ENCODE measurements at places on chromosomes 4 and X. TPM values are rescaled to one million over a fixed set of nuclear protein-coding genes. Genes with fewer than 3 reads are reported as not detected.

DNA sequence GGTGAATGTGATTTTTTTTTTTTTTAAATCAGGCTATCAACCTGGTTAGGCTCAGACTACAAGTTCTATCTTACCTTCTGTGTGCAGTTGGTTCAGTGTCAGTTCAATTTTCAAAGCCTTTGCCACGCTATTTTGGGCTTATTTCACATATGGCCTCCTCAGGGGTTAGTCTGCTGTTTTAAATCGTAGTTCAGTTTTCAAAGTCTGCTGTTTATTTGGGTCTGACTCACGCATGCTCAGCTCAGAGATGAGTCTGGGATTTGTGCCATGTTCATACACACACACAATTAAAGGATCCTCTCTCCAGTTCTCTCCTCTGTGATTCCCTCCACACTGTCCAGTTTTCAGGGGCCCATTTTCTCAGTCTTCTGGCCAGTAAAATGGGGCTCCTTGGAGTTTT lies 32.3 kb upstream of the ZFX start:
- peak; percentile 77 for DNase-seq

- DNase-seq = no peak
Observed at GRCh38 chr4:2754848-2755819, 1.0 kb downstream of the TNIP2 start.

DNA sequence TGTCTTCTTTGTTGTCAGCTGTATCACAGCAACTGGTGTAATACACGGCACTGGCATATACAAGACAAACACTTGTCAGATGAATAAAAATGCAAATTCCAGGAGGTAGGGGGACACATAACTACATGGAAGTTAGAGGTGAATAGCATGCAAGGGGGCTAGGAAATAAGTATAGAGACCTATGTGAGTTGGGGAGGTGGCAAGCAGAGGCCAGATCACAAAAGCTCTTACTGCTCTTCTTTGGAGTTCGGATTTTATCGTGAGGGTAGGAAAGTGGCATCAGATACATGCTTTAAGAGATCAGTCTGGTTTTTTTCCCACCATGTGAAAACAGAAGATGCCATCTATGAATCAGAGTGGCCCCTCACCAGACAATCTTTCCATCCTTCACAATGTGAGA lies 2.8 kb upstream of the SRP72 start:
- DNase-seq = no peak

DNA sequence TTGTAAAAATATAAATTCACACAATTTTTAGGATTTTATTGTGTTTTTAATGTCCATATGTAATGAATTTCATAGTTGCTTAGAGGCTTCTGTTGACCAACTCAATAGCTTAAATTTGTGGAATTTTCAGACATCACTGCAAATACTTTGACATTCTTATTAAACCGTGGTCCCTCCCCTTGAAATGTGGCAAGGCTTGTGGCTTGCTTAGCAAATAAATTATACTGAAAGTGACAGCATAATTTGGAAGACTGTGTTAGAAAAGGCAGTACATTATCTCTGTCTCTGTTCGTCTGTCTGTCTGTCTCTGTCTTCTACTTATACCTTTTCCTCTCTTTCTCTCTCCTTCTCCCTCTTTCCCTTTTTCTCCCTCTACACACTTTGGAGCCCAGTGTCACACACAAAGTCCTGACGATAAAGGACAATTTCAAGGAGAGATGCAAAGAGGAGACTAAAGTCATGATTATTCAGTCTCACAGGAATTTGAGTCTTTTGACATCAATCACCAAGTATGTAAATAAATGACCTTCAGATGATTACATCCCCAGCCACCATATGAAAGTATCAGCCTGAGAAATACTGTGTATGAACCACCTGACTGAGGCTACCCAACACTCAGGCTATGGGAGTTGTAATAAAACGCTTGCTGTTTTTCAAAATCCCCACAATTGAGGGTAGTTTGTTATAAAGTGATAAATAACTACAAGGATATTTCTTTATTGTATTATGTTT lies 21.0 kb upstream of the UGT2B7 start:
- DNase-seq = no peak

- no peak for DNase-seq
Observed at GRCh38 chrX:86237482-86237881, 89.2 kb downstream of the DACH2 start.

GRCh38 chr4:54004463-54004862 lies 59.9 kb downstream of the CHIC2 start:
- no peak for DNase-seq

- no peak for DNase-seq
Observed at GRCh38 chr4:53619431-53619830, 28.1 kb upstream of the LNX1 start.

- no peak for DNase-seq
Observed at GRCh38 chrX:1531096-1531890, 5.7 kb downstream of the P2RY8 start.

DNA sequence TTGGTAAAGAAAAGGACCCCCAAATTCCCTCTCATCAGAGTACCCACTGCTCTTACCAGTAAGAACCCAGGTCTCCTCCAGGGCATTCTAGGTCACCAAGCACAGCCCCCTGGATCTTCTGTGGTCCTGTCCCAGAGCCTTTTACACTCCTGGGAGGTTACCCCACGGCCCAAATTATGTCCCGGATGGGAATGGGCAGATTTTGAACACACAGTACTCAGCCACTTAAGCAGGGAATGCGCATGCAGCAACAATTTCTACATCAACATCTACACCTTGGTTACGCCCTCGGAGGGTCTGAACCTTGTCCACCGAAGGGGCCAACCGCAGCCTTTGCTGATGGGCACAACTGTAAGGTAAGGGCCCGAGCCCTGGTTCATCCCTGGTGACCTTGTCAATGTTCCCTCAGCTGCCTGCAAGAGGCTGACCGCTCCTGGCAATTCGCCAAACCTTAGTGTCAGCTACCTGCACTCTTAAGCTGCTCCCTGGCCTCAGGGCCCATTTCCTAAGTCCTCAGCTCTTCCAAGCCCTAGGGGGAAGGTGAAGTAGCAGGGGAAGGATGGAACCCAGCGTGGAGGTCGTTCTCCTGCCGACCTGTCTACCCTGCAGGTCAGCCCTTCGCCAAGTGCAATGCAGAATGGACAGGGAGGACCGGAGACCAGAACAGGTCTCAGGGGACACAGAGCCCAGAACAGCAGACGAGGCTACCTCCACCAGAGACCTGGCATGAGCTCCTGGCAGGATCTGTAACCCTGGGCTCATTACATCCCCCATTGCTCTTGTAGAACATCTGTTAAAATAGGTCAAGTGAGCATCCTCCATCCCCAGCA lies 5.9 kb downstream of the TIMP1 start:
- DNase-seq = no peak

GRCh38 chrX:30568136-30568535 lies 9.4 kb downstream of the TASL start:
- peak; percentile 57 for DNase-seq

DNA sequence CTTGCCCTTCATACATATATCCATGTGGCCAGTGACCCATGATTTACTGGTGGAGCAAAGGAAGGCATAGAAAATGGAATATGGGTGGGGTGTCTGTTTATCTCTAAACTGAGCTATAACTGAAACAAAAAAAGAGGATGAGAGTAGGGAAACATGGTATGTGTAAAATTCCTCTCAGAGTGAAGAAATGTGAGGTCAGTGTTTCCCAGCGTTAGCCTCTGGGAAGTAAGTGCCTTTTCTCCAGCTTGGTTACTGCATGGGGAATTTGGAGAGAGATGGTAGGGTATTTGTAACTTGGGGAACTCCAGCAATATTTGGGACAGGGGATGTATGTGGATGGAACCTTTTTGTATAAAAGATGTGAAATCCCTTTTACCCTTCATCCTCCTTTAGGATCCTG lies 89.4 kb downstream of the AFF1 start:
- DNase-seq = no peak

- DNase-seq = no peak
Observed at GRCh38 chr4:4990329-4990728, 28.9 kb downstream of the CYTL1 start.

DNA sequence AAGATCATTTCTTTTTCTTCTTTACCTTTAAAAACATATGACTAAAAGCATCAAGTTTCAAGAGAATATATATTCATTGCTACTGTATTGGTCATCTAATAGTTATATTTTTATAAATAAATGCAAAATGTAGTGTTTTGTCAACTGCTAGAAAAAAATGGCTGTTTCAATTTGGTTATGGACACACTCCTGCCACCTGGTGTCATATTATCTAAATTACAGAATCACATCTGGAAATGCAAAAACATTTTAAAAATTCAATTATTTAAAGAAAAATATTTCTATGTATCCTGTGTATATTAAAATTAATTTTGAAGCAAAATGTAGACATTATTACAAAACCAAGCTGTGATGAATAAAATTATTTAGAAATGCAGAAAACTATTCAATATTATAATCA lies 329.4 kb upstream of the PCDH18 start:
- peak; percentile 1 for DNase-seq

- peak; percentile 94 for DNase-seq
Observed at GRCh38 chr4:176789955-176790354, 2.8 kb downstream of the VEGFC start.

DNA sequence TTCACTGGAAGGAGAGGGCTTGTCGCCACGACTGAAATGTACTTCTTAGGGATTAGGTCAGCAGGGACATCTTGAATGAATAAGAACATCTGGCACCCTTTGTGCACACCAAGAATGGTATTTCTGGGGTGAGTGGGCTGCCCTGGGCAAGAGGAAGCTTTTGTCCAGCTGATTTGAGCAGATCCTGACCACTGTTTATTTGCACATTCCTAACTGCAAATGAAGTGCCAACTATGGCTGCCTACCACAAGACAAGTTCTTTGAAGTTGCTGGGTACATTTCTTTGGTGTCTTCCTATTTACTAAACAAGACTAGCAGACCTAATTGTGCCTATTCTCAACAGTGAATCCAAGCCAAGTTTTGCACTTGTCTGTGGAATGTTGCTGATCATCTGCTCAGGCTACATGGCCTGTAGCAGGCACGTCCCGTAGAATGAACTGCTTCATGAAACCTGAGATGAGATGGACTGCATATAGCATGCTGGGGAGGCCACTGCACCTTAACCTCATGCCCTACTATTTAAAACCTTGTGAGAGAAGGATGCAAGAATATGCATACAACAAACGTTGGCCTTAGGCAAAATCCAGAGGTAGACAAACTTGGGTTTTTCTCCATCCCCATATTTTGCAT lies 45.0 kb downstream of the PIR start:
- DNase-seq = peak; percentile 84

DNA sequence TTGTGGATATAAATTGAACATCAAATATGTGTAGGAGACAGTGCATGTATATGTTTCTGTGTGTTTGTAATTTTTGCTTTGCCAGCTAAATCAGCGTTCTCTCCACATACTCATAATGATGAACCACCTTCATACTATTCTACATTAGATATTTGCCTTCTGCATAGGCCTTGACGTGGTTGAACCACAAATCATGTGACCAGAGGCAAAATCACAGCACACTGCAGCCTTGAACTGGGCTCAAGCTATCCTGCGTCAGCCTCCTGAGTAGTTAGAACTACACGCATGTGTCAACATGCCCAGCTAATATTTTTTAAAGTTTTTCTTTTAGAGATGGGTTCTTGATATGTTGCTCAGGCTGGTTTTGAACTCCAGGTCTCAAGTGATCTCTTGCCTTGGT lies 9.5 kb downstream of the UBQLN2 start:
- DNase-seq = no peak

GRCh38 chr4:45327544-45327943 lies 601.2 kb upstream of the GNPDA2 start:
- no peak for DNase-seq

- DNase-seq = peak; percentile 4
Observed at GRCh38 chrX:109199726-109200125, 282.2 kb downstream of the GUCY2F start.

GRCh38 chr4:73213916-73214653 lies 44.5 kb downstream of the ANKRD17 start:
- DNase-seq = no peak

GRCh38 chr4:113635739-113636437 lies 125.7 kb downstream of the CAMK2D start:
- DNase-seq = peak; percentile 14

GRCh38 chr4:37393889-37394288 lies 149.3 kb downstream of the NWD2 start:
- no peak for DNase-seq

DNA sequence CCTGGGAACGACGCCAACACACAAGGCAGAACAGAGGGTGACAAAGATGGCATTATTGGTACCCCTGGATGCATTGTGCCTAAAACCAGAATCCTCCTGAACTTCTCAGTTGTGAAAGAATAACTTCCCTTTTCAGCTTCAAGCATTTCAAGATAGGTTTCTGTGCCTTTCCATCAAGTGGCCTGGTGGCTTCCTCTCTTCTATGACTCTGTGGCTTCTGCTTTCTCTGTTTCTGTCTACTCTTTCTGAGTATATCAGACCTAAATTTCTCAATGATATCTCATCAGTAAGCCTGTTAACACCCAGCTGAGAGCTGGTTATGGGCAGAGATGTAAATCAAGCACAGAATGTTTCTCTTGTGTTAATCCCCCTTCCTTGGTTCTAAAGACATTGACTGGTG lies 21.4 kb upstream of the FAM9B start:
- DNase-seq = no peak

- DNase-seq = no peak
Observed at GRCh38 chrX:12974305-12974795, 560 bp upstream of the TMSB4X start.

GRCh38 chrX:72130762-72131250 lies 909 bp downstream of the RTL5 start:
- DNase-seq = no peak

DNA sequence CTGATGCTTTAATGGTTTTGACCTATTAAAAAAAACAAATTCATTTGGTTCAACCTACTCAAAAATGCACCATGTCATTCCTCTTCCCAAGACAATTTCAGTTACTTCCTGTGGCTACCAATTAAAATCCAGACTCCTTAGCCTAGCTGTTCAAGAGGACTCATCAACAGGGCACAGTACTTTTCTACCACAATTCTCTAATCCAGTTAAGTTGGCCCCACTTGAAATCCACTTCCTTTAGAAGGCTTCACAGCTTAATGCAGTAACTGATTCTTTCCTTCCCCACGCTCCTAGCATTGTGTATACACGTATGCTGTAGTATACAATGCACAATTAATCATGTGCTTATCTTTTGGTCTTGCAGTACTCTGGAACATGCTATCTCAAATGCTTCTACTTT lies 129.8 kb downstream of the UGT8 start:
- no peak for DNase-seq

- no peak for DNase-seq
Observed at GRCh38 chr4:128359422-128359821, 71.8 kb upstream of the PGRMC2 start.

GRCh38 chr4:155530857-155531256 lies 135.8 kb upstream of the GUCY1A1 start:
- no peak for DNase-seq

GRCh38 chr4:120355881-120356280 lies 289.2 kb upstream of the MAD2L1 start:
- DNase-seq = no peak

OTUD6A gene
- not detected for total RNA-seq

MAGEA10 gene
- 0.60 TPM for total RNA-seq

RAB39B gene
- total RNA-seq = 0.48 TPM

SPANXD gene
- total RNA-seq = 7.6 TPM

TMPRSS11B gene
- not detected for total RNA-seq

APLN gene
- 0.98 TPM for total RNA-seq

TCEAL8 gene
- 87.1 TPM for total RNA-seq

CT45A7 gene
- total RNA-seq = not detected

FMR1NB gene
- total RNA-seq = not detected

DNAAF6 gene
- total RNA-seq = not detected

TMLHE gene
- 17.2 TPM for total RNA-seq

ZNF718 gene
- 3.6 TPM for total RNA-seq

F8 gene
- 1.9 TPM for total RNA-seq

GAGE12J gene
- not detected for total RNA-seq

SYTL4 gene
- total RNA-seq = 1.3 TPM

ITM2A gene
- 0.12 TPM for total RNA-seq
